ENCODE measurements at places on chromosomes 6 and 20.

GRCh38 chr6:11076540-11076939, 17.1 kb upstream of the SMIM13 start:
- DNase-seq, result no peak

DNA sequence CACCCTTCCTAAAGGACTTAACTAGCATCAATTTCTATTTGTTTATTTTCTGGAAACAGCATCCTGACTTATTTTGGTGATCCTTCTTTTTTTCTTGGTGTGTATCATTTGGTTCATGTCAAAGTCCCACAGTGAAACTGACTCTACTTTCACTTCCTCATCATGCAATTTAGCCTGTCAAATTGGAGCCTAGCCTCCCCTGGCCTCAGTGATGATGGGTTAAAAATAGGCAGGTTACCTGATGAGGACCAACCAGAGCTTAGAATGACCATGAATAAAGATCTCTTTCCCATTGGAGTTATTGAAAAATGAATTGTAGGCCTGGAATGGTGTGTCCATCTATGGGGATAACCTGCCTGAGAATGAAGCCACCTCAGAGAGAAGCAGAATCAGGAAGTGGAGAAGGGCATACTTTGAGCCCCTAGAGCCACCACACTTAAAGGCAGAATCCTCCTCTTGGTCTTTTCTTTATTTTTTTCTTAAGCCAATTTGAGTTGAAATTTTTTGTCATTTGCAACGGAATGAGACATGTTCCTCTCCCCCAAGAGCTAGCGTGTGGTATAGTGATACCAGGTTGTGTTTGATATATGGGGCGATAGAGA, 105.6 kb downstream of the BTBD3 start:
- no peak for DNase-seq

DNA sequence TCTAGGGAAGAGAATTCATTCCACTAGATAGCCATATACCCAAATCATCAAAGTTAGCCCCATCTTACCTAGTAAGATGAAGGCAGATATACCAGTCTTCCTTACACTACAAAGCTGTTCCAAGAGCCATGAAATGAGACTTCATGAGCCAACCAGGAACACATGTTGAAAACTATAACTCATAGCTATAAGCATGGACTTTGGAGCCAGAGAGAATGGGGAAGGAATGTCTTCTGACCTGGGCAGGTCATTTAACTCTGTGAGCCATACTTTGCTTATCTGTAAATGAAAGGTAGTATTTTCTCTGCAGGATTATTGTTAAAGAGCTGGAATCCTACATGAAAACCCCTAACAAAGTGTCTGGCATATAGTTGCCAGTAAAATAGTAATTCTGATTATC, 27.3 kb downstream of the ADGRF5 start:
- DNase-seq, result no peak

- no peak for DNase-seq
Measured at GRCh38 chr6:51464956-51465355, 622.5 kb downstream of the PKHD1 start.

- no peak for DNase-seq
Measured at GRCh38 chr6:232982-233640, 59.2 kb upstream of the DUSP22 start.

DNA sequence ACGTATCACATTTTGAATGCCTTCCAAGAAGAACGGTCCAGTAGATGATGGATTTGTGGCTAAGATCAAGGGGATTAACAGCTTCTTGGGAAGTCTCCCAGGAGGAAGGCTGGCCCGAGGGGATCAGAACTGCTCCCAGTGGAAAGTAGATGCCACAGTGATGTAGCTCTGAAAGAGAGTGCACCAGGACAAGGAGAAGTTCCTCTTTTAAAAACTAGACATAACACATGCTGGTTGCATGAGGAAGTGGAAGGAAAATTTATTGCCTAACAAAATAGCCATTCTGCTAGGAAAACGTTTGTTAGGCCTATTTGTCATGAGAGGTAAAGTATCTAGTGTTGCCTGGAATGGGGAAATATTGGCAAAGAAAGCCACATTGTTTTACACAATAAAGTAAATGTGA, 87.8 kb downstream of the CDH26 start:
- DNase-seq, result no peak

DNA sequence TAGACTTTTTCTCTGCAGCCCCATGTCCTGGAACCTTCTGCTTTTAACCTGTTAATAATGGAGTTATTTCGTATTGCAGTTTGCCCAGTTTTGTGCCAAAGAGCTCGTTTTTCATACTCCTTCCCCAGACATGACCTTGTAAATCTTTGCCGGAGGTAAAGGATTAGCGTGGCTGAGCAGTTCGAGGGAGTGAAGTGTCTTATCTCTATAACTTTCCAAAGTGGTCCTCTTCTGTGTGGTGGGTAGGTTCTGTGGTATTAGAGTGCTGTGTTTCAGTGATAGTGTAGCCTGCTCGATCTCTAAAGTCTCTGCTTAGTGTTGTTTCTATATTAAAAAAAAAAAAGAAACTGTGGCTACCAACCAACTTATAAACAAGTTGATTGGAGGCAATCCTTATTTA, 67.5 kb downstream of the FARS2 start:
- no peak for DNase-seq

DNA sequence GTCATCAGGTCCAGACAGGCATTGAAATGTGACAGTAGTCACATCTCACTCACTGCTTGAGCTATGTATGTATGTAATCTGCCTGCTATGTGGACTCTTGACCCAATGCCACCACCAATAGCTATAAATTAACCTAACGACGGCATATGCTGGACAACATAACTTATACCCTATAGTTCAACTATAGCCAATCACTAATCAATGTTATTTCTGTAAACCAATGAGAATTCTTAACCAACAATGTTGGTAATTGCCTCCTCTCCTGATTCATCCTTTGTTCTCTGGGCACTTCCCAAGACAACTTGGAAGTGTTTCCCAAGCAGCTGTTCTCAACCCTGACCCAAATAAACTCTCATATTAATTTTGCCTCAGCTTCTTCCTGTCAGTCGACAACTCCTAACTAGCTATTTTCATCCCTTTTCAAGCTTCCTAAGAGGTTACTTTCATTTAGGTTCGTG, 24.1 kb upstream of the SERPINB1 start:
- DNase-seq, result no peak

DNA sequence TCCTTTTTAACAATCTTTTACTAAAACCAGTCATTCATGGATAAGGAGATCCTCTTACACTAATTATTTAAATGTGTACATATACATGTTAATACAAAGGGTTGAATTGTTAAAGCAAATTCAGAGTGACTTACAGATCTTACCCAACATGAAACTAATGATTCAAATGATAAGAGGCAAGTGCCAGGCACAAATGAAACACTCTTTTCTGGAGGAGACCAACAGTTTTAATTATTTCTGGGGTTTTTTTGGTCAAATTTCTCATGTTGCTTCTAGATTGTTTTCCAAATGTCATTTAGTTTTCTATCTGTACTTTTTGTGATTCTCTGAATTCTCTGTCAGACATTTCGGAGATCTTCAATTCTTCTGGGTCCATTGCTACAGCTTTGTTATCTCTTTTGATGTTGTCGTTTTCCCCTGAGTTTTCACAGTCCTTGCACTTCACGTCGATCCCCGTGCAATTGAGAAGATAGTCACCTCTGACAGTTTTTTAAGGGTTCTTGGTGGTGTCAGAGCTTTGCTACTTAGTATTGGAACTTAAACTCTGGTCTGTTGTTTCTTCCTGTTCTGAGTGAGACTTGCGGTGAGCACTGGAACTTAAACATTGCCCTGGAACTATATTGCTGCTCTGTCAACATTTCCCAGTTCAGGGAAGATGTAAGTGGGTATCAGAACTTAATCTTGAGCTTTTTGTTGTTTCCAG, 23.2 kb downstream of the MAS1 start:
- DNase-seq, result no peak

GRCh38 chr6:27295301-27296079, 16.6 kb downstream of the POM121L2 start:
- DNase-seq, result no peak

- DNase-seq, result no peak
Measured at GRCh38 chr20:24283186-24283585, 186.2 kb upstream of the SYNDIG1 start.

- DNase-seq, result no peak
Measured at GRCh38 chr20:646107-646867, 6.7 kb downstream of the SRXN1 start.

DNA sequence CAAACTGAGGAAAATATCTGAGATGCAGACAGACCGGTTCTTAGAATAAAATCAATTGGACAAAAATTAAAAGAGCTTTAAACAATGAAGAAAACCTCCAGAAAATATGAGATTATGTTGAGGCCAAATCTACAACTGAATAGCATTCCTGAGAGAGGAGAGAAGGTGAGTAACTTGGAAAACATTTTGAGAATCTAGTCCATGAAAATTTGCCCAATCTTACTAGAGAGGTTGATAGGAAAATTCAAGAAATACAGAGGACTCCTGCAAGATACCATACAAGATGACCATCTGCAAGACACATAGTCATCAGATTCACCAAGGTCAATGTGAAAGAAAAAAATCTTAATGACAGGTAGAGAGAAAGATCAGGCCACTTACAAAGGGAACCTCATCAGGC, 437.7 kb upstream of the ADGRB3 start:
- no peak for DNase-seq

DNA sequence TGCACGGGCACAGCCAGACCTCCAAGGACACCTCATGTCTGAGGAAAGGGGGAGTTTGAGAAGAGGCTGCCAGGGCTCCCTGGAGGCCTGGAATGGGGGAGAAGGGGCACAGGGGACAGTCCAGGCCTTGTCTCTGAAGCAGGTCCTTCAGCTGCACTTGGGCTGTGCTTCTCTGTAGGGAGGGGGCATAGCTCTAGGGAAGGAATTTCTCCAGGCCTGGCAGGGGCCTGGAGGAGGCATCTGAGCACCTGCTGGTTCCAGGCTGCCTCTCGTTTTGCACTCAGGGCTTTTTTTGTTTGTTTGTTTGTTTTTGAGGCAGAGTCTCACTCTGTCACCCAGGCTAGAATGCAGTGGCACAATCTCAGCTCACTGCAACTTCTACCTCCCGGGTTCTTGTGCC, 67.7 kb downstream of the BCAS4 start:
- DNase-seq, result no peak

- DNase-seq, result no peak
Measured at GRCh38 chr6:168498161-168498843, 57.3 kb downstream of the SMOC2 start.

- DNase-seq, result no peak
Measured at GRCh38 chr20:32680544-32681174, 6.9 kb upstream of the C20orf203 start.

DNA sequence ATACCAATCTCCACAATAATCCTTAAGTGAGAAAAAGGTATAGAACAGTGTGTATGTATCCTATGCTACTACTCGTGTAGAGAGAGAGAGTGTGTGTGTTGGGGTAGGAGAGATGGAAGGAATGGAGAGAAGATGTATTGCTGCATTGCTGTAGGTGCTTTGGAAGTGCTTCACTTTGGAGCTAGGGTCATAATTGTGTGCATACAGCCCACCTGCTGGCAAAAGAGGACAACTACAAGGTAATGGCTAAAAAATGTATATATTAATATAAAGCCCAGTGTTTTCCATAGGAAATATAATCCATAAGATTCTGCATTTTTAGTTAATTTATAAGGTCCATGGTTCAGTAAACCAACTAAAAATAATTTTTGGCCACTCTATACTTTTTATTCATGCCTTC, 36.1 kb downstream of the SERAC1 start:
- DNase-seq, result no peak

- DNase-seq, result no peak
Measured at GRCh38 chr6:124433387-124434160, 528.7 kb upstream of the RNF217 start.

GRCh38 chr20:58888103-58888502, 35.6 kb downstream of the GNAS start:
- no peak for DNase-seq

DNA sequence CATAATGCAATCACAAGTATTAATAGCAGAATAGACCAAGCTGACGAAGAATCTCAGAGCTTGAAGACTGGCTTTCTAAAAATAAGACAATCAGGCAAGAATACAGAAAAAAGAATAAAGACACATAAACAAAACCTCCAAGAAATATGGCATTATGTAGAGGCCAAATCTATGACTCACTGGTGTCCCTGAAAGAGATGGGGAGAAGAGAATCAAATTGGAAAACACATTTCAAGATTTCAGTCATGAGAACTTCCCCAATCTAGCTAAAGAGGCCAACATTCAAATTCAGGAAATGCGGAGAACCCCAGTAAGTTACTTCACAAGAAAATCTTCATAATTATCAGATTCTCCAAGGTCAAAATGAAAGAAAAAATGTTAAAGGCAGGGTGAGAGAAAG, 69.0 kb upstream of the PDE7B start:
- no peak for DNase-seq

GRCh38 chr6:161215876-161216615, 57.8 kb downstream of the AGPAT4 start:
- DNase-seq, result no peak

DNA sequence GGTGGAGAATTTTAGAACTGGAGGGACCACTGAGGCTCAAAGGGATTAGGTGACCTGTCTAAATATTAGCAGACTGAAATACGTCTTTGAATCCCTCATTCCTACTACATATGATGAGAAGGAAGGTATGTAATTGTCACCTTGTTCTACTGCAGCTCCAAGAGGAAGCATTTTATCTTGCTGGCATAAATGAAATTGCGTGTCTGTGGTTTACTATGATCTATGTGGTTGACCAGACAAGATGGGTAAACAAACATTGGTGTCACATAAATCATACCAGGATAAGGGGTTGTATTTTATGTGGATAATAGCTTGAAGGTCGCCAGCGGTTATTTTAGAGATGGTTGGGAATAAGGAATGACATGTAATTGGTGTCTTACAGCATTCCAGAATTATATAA, 78.2 kb downstream of the LAMA4 start:
- DNase-seq, result no peak
